ENCODE measurements at places on chromosomes 1 and 21. TPM values are rescaled to one million over a fixed set of nuclear protein-coding genes. Genes with fewer than 3 reads are reported as not detected.

Gene KRTAP10-9
- total RNA-seq: not detected

- no peaks in the 10 kb centered on the region for H3K27me3 ChIP-seq
- no peaks in the 10 kb centered on the region for H3K36me3 ChIP-seq
- no peak for DNase-seq
- no peaks in the 10 kb centered on the region for H3K4me1 ChIP-seq
These were observed 70.6 kb downstream of the MRPL37 start for GRCh38 chr1:54270543-54270942.

DNA sequence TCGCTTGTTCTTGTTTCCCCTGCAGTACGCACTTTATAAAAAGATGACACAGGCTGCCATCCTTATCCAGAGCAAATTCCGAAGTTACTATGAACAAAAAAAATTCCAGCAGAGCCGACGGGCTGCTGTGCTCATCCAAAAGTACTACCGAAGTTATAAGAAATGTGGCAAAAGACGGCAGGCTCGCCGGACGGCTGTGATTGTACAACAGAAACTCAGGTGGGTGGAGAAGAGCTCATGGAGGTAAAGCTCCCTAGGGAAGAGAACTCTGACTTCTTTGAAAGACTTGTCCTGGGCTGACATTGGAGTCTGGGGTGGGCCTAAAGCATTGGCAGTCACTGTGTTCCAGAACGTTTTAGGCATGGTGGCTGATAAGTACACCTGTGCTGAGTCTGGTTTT lies 19.9 kb upstream of the VAMP3 start:
- no peaks in the 10 kb centered on the region for H3K36me3 ChIP-seq
- DNase-seq: no peak
- peaks cover 12% of the 10 kb centered on the region for H3K27me3 ChIP-seq
- H3K4me1 ChIP-seq: no peaks in the 10 kb centered on the region
- no peak overlapping the region for H3K4me3 ChIP-seq

DNA sequence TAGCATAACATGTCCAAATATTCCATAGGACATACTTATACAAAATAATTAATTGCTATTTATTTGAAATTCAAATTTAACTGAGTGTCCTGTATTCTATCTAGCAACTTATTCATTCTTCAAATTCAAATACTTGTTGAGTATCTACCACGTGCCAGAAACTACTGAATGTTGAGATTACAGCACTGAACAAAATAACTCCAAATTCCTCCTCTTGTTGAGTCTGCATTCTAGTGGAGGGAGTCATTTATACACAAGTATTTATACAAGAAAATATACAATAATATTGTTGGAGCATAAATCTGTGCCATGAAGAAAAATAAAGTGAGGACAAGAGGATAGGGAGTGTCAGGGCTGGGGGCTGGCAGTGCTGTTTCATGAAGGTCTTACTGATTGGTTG lies 43.7 kb upstream of the CDC42BPA start:
- no peaks in the 10 kb centered on the region for H3K27me3 ChIP-seq
- H3K27ac ChIP-seq: no peak overlapping the region
- DNase-seq: no peak
- H3K4me1 ChIP-seq: peaks cover 15% of the 10 kb centered on the region
- no peaks in the 10 kb centered on the region for H3K36me3 ChIP-seq

Gene RRP1B
- total RNA-seq: 44.2 TPM

GRCh38 chr1:98921817-98922216 lies 82.8 kb downstream of the PLPPR5 start:
- H3K4me1 ChIP-seq: peaks cover 77% of the 10 kb centered on the region
- DNase-seq: peak; percentile 96
- no peaks in the 10 kb centered on the region for H3K27me3 ChIP-seq
- no peaks in the 10 kb centered on the region for H3K36me3 ChIP-seq
- H3K4me3 ChIP-seq: peak overlapping the region; percentile 59
- peak overlapping the region; percentile 99 for H3K27ac ChIP-seq

Gene CDC42
- 212 TPM for total RNA-seq

DNA sequence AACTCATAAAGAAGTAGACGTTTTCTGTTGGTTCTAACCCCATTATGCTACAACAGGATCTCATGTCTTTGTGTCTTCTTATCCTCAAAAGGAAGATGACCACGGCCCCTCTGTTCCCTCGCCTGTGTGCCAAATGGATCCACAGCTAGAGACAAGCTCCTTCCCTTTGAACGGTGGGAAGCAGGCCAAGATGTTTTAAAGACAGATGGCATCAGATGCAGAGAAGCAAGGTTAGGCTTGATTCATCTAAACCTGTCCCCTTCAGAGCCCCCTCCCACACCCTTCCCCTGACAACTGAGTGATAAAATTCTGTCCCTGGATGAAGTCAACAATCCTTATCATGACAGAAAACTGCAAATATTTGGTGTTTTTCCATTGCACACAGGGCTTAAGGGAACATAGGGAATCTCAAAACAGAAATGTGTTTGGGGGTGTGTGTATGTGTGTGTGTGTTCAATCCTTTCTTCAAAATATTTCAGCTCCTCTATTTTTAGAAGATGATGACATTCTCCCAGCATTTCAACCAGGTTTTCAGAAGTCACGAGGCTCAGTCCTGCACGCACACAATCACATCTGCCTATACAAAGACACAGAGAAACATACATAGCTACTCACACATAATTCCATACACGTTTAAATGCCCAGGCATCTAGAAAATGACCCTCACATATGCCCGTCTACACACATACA lies 27.8 kb upstream of the FMOD start:
- DNase-seq: no peak
- no peak overlapping the region for H3K27ac ChIP-seq
- no peak overlapping the region for H3K4me3 ChIP-seq
- peaks cover 84% of the 10 kb centered on the region for H3K27me3 ChIP-seq
- H3K4me1 ChIP-seq: no peaks in the 10 kb centered on the region

- H3K27me3 ChIP-seq: no peaks in the 10 kb centered on the region
- H3K27ac ChIP-seq: peak overlapping the region; percentile 91
- peak; percentile 64 for DNase-seq
- H3K4me3 ChIP-seq: peak overlapping the region; percentile 76
- no peaks in the 10 kb centered on the region for H3K36me3 ChIP-seq
These were observed 1.3 kb downstream of the DYRK1A start for GRCh38 chr21:37367703-37368540.

GRCh38 chr1:46020010-46020409 lies 112.4 kb downstream of the PIK3R3 start:
- no peaks in the 10 kb centered on the region for H3K4me1 ChIP-seq
- peaks cover 27% of the 10 kb centered on the region for H3K36me3 ChIP-seq
- H3K4me3 ChIP-seq: no peak overlapping the region
- no peak overlapping the region for H3K27ac ChIP-seq
- DNase-seq: no peak
- H3K27me3 ChIP-seq: no peaks in the 10 kb centered on the region

GRCh38 chr21:27802816-27803475 lies 836.1 kb upstream of the ADAMTS5 start:
- no peaks in the 10 kb centered on the region for H3K36me3 ChIP-seq
- DNase-seq: peak; percentile 70
- no peak overlapping the region for H3K4me3 ChIP-seq
- no peaks in the 10 kb centered on the region for H3K4me1 ChIP-seq
- peaks cover 8% of the 10 kb centered on the region for H3K27me3 ChIP-seq

DNA sequence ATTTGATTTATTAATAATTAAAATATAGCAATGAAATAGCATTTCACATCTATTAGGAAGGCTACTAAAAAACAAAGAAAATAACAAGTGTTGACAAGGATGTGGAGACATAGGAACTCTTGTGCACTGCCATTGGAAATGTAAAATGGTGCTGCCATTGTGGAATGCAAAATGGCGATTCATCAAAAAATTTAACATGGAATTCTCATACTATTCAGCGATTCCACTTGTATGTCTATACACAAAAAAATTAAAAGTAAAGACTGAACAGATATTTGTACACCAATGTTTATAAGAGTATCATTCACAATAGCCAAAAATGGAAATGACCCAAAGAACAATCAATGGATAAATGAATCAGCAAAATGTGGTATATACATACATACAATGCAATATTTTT lies 101.3 kb upstream of the S1PR1 start:
- peaks cover 28% of the 10 kb centered on the region for H3K4me1 ChIP-seq
- no peaks in the 10 kb centered on the region for H3K36me3 ChIP-seq
- no peak overlapping the region for H3K4me3 ChIP-seq
- no peak for DNase-seq

- no peak overlapping the region for H3K4me3 ChIP-seq
- H3K27me3 ChIP-seq: no peaks in the 10 kb centered on the region
- no peak for DNase-seq
- no peak overlapping the region for H3K27ac ChIP-seq
- H3K36me3 ChIP-seq: no peaks in the 10 kb centered on the region
- no peaks in the 10 kb centered on the region for H3K4me1 ChIP-seq
These were observed 226.4 kb downstream of the DYRK1A start for GRCh38 chr21:37593015-37593414.

GRCh38 chr1:73736125-73736524 lies 461.9 kb downstream of the LRRIQ3 start:
- H3K4me3 ChIP-seq: no peak overlapping the region
- no peaks in the 10 kb centered on the region for H3K27me3 ChIP-seq
- no peak overlapping the region for H3K27ac ChIP-seq
- no peaks in the 10 kb centered on the region for H3K4me1 ChIP-seq
- H3K36me3 ChIP-seq: no peaks in the 10 kb centered on the region

DNA sequence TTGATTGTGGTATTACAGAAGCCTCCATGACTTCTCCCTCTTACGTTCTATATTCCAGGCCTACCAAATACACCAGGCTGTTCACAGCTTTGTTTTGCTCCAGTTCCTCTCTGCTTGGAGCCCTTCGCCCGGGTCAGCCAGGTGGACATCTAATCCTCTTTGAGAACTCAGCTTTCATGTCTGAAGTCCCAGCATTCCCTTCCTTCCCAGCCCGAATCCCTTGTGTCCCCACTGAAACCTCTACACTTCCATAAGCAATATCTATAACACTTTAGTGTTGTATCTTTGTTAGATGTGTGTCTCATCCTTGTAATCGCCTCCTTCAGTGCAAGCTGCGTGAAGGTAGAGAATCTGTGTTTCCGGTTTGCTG lies 1.9 kb downstream of the RNF11 start:
- no peak for DNase-seq
- H3K36me3 ChIP-seq: no peaks in the 10 kb centered on the region
- H3K4me1 ChIP-seq: peaks cover 23% of the 10 kb centered on the region

- H3K27ac ChIP-seq: no peak overlapping the region
- DNase-seq: no peak
- peaks cover 18% of the 10 kb centered on the region for H3K27me3 ChIP-seq
- no peaks in the 10 kb centered on the region for H3K4me1 ChIP-seq
- H3K4me3 ChIP-seq: no peak overlapping the region
- no peaks in the 10 kb centered on the region for H3K36me3 ChIP-seq
These were observed 35.6 kb upstream of the RNPC3 start for GRCh38 chr1:103489935-103490334.

DNA sequence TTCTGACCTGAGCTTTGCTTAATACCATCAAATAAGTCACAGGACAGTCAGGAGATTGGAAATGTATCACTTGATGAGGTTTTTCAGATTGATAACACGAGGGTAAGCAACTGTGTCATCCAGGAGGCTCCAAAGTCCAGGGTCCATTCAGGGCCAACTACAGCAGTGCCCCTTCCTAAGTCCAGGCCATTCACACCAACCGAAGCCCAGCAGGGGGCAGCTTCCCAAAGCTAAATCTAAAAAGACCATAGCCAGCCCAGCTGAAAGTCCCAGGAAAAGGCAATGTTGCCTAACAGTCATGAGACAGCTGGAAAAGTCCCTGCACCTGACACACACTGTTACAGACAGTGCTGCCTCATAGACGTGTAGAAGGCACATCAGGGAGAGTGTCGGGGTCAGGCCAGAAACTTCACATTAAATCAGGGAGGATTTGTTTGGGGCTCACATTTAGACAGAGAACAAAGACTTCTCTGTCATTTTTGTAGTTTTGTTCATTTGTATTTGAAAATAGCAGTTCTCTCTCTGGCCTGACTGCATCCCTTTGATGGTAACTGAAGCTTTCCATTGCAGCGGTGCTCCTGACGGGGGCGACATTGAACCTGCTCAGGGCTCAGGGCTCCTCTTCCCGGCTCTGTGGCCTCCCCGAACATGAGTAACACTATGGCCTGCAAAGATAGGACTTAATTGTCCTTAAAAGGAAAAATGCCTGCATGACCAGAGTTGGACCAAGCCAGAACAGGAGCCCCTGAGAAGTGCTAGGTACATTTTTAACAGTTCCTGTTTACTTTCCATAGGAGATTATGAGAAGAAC lies 200.4 kb downstream of the NRIP1 start:
- no peaks in the 10 kb centered on the region for H3K36me3 ChIP-seq
- peak overlapping the region; percentile 41 for H3K27ac ChIP-seq
- H3K4me3 ChIP-seq: no peak overlapping the region
- H3K27me3 ChIP-seq: no peaks in the 10 kb centered on the region

- no peak overlapping the region for H3K4me3 ChIP-seq
- no peaks in the 10 kb centered on the region for H3K27me3 ChIP-seq
- no peaks in the 10 kb centered on the region for H3K36me3 ChIP-seq
- H3K27ac ChIP-seq: no peak overlapping the region
- no peak for DNase-seq
These were observed 10.3 kb upstream of the L1TD1 start for GRCh38 chr1:62184336-62184735.

DNA sequence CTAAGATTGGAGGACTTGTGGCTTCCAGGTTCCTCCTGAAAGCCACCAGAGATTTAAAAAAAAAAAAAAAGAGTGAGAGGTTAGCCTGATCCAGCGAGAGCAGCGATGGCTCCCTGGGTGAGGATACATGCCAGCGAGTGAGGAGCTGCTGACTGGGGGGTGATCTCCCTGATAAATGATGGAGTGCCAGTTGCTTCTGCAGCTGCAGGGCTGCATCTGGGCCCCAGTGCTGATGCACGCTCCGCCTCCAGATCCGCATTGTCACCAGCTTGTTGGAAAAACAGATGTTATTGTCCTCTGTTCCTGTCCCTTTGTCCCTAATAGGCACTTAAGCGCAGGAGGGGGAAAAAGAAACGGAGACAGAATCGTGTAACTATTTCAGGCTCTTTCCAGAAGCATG lies 28.6 kb downstream of the UBIAD1 start:
- no peak for DNase-seq
- H3K36me3 ChIP-seq: no peaks in the 10 kb centered on the region
- H3K4me3 ChIP-seq: no peak overlapping the region
- no peak overlapping the region for H3K27ac ChIP-seq
- no peaks in the 10 kb centered on the region for H3K27me3 ChIP-seq
- no peaks in the 10 kb centered on the region for H3K4me1 ChIP-seq

Gene COL9A2
- total RNA-seq: 7.0 TPM

GRCh38 chr21:14361958-14362357 lies 21.0 kb downstream of the HSPA13 start:
- no peak overlapping the region for H3K27ac ChIP-seq
- H3K4me3 ChIP-seq: no peak overlapping the region
- no peaks in the 10 kb centered on the region for H3K4me1 ChIP-seq
- peak; percentile 24 for DNase-seq
- H3K27me3 ChIP-seq: peaks cover 46% of the 10 kb centered on the region
- H3K36me3 ChIP-seq: no peaks in the 10 kb centered on the region

- H3K27ac ChIP-seq: no peak within 1 kb of the TSS
- no peak within 1 kb of the TSS for H3K4me3 ChIP-seq
- H3K4me1 ChIP-seq: no peaks in the 10 kb centered on the region
These were observed at the start of gene ARHGAP30 for GRCh38 chr1:161069731-161070270. Gene ARHGAP30 (minus strand): TSS chr1:161069891. CDS start chr1:161069624, 267 bp downstream.

Data from PC-3 (cell line).